ENCODE measurements at places on chromosomes 6 and 20. TPM values are rescaled to one million over a fixed set of nuclear protein-coding genes. Genes with fewer than 3 reads are reported as not detected.

Gene LY6G6F
- 1.8 TPM for polyA plus RNA-seq

Gene LY6G6D
- polyA plus RNA-seq, result not detected

Gene VNN1
- 0.09 TPM for polyA plus RNA-seq

Gene CRISP2
- not detected for polyA plus RNA-seq

Gene ADGRF4
- not detected for polyA plus RNA-seq

Gene PHF3
- 4.8 TPM for polyA plus RNA-seq

Gene RIPPLY2
- not detected for polyA plus RNA-seq

Gene RANBP9
- 2.9 TPM for polyA plus RNA-seq

Gene PCK1
- polyA plus RNA-seq, result not detected

Gene RSPO3
- not detected for polyA plus RNA-seq

Gene C6orf47
- polyA plus RNA-seq, result 22.8 TPM

Gene PKIB
- polyA plus RNA-seq, result not detected

Gene RRAGD
- 0.53 TPM for polyA plus RNA-seq

Gene PRL
- not detected for polyA plus RNA-seq

- DNase-seq, result no peak
Measured at GRCh38 chr6:121434037-121434770, 1.2 kb upstream of the GJA1 start.

- DNase-seq, result no peak
Measured at GRCh38 chr20:3646067-3646440, 17.1 kb downstream of the GFRA4 start.

DNA sequence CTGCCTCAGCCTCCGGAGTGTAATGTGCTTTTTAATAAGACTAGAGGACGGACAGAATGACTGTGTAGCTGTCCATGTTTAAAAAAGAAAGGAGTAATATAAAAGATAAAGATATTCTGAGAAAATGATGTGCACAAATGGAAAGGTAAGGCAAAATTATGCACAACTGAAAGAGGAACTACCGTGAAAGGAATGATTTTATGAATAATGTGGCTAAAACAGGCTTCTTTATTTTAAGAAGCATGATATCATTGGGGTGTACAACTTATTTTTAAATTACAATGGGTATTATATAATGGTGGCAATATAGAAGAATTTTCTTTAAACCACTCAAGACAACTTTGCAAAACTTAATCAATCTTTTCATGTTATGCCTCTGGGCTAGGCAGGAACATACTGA is 78.1 kb downstream of the FIG4 start:
- DNase-seq, result peak; percentile 3

GRCh38 chr20:48621376-48622078 is 206.3 kb downstream of the PREX1 start:
- DNase-seq, result no peak

GRCh38 chr6:10791673-10792072 is 44.1 kb downstream of the TMEM14B start:
- DNase-seq, result no peak

GRCh38 chr20:38458314-38458713 is 14.3 kb upstream of the RALGAPB start:
- DNase-seq, result no peak

DNA sequence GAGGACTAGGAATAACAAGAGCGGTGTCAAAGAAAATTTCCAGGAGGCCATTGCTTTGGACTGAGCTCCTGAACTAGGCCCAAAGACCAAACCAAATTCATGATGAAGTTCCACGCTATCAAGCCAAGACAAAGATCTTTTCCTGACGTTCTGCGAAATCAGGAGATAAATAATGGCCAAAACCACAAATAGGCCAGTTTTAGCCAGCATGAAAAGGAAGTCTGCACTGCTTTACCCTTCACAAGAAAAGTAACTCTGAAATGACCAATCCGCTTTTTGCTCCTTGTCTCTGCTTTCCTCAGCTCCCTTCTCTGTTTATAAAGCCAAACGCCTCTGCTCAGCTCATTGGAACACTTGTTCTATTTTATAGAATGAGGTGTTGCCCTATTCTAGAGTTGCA is 6.7 kb downstream of the NCOA5 start:
- DNase-seq, result no peak

- DNase-seq, result no peak
Measured at GRCh38 chr6:73200735-73201134, 24.6 kb downstream of the KHDC1L start.

DNA sequence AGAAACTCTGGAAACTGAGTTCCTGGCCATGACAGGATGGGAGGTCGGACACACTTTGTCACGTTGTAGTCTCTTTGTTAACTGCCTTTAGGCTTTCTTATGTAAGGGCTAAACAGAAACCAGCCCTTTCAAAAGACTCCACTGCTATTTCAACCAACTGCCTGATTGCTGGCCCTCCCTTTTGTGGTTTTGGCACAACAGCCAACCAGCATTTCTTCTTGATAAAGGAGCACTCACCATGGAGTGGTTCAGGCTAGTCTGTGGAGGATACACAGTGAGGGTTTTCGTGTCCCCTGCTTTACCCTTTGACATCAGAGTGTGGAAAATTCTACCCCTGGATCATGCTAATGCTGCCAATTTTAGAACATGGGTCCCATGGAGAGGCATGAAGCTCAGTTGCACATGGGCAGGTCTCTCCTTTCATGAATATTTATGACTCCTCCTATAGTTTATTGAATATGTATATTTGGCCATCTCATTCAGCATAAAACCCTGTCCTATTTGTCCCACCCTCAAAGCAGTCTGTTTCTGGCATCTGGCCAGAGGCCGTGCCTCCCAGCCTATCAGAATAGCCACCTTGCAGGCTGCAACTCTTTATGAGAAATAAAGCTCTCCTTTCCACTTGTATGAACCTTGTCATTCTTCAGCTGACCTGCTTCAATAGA is 148.3 kb downstream of the HS3ST5 start:
- no peak for DNase-seq

- DNase-seq, result peak; percentile 3
Measured at GRCh38 chr6:119205911-119206618, 127.6 kb upstream of the FAM184A start.

- no peak for DNase-seq
Measured at GRCh38 chr6:70549327-70549726, 17.4 kb upstream of the SDHAF4 start.

DNA sequence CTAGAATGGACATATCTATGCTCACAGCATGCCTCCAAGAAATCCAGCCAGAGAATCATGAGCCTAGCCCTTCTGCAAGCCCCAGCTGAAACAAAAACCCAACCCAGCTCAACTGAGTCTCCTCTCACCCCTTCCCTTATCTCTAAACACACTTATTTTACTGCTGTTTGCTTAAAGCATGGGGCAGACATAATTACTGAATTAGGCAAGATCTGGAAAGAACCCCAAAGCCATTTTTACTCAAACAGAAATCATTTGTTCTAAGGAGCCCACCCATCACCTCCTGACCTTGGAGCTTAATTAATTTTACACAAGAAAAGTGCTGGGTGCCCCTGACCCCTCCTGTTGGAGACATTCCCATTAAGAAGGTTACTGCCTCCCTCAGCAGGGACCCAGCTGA is 291.6 kb downstream of the MAFB start:
- no peak for DNase-seq

- DNase-seq, result no peak
Measured at GRCh38 chr6:35086282-35086632, 54.9 kb downstream of the TCP11 start.

DNA sequence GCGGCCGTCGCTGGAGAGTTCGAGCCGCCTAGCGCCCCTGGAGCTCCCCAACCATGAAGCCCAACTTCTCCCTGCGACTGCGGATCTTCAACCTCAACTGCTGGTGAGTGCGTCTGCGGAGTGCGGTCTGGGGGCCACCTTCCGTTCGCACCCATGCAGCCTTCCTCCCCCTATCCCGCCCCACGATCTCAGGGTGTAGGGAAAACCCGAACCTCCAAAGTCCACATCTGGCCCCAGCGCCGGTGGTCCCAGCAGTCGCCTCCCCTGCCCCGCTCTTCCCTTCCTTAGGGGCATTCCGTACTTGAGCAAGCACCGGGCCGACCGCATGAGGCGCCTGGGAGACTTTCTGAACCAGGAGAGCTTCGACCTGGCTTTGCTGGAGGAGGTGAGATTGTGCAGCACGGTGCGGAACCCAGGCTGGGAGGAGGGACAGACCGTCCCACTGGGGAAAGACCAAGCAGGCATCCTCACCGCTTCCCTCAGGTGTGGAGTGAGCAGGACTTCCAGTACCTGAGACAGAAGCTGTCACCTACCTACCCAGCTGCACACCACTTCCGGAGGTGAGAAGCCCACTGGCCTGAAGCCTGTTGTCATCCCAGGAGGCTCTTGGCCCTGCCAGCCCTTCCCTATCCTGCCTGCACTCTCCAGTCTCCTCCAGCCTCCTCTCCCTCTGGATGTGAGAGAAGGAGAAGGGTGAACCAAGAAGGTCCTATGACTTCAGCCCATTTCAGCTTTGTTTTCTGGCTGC is 719 bp downstream of the SMPD2 start:
- DNase-seq, result peak; percentile 73

DNA sequence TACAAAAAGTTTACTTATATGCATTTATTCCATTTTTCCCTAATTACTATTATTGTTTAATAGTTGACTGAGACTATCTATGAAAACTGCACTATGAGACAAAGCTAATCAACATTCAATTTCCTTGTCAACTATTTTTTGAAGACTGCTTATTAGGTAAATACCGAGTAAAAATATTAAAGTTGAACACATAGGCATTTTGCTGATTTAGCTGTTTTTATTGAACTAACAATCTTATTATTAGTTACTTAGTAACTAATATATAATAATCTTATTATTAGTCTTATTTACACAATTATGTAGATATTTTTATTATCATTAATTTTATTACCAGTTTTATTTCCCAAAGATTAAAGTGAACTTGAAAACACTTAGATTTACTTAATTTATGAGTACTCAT is 728.8 kb downstream of the TENT5A start:
- no peak for DNase-seq

DNA sequence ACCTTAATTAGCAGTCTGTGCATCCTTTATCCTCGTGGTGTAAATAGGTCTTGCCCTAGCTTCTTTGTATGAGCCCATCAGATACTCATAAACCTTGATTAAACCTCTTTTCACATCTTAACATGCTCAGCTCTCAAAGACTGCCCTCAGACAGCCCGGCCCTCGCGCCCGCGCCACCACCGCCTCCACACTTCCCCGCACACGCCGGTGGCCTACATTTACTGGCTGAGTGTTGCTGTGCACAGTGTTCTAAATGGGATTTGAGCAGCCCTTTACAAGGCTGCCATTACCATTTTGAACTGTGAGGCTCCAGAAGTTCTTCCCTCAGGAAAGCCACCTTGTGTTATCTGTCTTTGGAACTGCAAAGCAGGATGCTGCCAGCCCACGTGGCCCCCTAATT is 63.0 kb upstream of the INSM1 start:
- DNase-seq, result no peak

GRCh38 chr6:139003751-139004150 is 15.7 kb upstream of the REPS1 start:
- no peak for DNase-seq

DNA sequence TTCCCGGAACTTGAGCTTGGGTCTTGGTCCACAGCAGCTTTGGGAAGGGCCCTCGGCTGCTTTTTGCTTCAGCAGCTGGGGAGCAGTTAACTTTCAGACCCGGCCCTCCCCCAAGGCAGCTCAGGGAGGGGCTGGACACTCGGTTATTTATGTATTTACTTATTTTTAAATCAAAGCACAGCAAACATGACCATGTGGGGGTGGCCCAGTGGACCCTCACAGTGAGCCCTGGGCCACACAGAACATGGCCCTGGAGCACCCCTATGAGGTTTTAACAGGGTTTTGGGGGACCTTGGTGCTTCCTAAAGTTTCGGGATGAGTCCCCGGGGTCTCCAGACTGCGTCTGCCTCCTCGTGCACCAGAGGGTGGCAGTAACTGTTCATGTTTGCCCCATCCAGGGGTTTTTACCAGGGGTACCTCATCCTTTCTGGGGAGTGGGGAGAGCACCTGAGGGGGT is 26.6 kb upstream of the NPBWR2 start:
- no peak for DNase-seq

DNA sequence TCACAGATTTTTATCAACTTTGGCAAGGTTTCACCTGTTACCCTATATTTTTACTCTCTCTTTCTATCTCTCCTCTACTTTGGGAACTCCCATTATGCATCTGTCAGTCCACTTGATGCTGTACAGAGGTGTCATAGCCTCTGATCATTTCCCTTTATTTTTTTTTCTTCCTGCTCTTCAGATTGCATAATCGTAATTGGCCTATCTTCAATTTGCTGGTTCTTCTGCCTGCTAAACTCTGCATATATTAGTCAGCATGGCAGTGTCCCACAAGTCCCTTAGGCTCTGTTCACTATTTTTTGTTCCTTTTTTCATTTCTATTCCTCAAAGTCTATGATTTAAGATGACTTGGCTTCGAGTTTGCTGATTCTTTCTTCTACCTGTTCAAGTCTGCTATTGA is 44.7 kb upstream of the MICB start:
- no peak for DNase-seq

- no peak for DNase-seq
Measured at GRCh38 chr6:144155529-144155928, 5.2 kb downstream of the STX11 start.

GRCh38 chr6:25893778-25894177 is 19.7 kb upstream of the SLC17A3 start:
- DNase-seq, result no peak

DNA sequence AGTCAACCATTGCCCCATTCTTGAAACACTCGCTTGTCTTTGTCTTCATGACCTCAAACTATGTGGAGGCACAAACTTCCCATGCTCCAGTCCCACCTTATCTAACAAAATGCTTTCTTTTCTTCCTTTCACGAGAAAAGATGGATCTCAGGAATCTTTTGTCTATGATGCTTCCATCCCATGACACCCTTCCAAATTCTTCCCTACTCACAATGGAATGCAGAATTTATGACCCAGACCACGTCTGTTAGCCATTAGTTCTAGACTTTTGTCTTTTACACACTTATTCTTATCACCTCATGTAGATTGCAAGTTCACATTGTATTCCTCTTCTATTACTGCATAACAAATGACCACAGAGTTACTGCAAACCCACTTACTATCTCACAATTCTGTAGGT is 24.2 kb upstream of the LAMP5 start:
- DNase-seq, result no peak

DNA sequence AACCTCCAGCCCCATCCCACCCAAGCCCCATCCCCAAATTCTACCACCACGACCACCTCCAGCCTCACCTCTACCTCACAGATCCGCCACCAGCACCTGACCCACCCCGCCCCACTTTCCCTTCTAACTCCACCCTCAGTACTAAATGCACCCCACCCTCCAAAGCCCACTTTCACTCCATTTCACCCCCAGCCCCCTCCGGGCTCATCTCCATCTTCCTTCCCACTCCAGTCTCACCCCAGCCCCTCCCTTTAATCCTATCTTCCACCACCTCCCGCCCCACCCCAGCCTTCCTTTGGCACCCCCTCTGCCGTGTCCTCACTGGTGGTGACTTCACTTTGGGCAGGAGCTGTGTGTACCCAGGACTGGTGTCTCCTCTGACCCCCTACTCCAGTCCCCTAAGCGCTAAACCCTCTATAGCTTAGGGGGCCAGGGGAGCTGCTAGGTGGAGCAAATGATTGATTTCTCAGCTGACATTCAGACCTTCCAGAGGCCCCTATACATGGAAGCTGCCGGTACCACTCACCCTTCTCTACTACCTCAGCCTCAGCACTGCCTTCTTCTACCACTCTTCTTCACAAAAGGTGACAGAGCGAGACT is 2.8 kb upstream of the NSFL1C start:
- no peak for DNase-seq
